Left ventricle myocardium inferior (tissue), 1 donor: ENCODE measurements at places on chromosomes 1 and 21.

- DNase-seq: no peak
Measured at GRCh38 chr1:239025223-239025622, 361.1 kb upstream of the CHRM3 start.

GRCh38 chr21:42784276-42784675, 95.1 kb downstream of the WDR4 start:
- DNase-seq: no peak

DNA sequence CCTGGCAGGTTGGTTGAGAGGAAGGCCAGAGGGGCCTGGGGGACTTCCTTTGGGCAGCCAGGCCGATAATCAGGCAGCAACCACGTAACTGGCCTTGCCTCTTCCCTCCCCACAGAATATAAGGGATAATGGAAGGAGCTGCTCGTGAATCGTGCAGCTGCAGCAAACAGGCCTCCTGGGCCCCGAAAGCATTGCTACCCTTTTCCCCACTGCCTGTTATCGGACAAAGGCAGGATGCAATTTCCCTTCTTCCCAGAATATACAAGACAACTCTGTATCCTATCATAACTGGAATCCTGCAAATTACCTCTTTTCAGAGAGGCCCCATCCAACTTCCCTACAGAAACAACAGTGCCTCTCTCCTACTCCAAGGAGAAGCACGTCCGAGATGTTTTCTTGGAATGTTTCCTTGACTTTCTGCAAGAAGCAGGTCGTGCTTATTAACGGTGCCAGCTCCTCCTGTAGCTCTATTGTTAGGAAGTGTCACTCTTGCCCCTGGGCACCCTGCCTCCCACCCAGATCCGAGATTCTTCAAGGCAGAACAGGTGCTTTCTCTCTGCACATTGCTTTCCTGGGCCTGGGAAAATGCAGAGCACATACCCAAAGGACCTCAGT, 106.0 kb upstream of the TIAM1 start:
- DNase-seq: no peak

DNA sequence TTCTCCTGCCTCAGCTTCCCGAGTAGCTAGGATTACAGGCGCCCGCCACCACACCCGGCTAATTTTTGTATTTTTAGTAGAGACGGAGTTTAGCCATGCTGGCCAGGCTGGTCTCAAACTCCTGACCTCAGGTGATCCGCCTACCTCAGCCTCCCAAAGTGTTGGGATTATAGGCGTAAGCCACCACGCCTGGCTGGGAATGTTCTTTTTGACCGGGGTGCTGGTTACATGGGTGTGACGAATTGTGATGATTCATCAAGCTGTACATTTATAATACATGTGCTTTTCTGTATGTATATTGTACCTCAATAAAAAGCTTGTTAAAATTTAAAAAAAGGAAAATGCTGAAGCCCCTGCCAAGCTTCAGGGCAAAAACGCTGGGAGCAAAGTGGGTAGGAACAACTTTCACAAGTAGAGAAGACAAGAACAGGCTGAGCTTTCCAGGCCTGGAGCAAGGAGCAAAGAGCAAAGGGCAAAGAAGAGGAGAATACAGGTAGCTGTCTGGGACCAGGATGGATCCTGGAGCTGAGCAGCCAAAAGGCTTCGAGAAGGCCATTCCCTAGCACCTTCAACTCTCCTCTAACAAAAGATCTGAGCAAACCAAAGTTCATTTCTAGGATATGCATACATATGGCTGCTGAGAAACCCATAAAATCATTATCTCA, 20.5 kb upstream of the YRDC start:
- DNase-seq: no peak

DNA sequence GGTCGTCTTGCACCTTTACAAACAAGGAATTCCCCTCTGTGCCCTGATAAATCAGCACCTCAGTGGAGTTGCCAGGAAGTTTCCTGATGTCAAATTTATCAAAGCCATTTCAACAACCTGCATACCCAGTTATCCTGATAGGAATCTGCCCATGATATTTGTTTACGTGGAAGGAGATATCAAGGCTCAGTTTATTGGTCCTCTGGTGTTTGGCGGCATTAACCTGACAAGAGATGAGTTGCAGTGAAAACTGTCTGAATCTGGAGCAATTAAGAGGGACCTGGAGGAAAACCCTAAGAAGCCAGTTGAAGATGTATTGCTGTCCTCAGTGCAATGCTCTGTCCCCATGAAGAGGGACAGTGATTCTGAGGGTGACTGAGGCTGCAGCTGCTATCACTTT, 38.3 kb downstream of the ZFYVE9 start:
- no peak for DNase-seq

DNA sequence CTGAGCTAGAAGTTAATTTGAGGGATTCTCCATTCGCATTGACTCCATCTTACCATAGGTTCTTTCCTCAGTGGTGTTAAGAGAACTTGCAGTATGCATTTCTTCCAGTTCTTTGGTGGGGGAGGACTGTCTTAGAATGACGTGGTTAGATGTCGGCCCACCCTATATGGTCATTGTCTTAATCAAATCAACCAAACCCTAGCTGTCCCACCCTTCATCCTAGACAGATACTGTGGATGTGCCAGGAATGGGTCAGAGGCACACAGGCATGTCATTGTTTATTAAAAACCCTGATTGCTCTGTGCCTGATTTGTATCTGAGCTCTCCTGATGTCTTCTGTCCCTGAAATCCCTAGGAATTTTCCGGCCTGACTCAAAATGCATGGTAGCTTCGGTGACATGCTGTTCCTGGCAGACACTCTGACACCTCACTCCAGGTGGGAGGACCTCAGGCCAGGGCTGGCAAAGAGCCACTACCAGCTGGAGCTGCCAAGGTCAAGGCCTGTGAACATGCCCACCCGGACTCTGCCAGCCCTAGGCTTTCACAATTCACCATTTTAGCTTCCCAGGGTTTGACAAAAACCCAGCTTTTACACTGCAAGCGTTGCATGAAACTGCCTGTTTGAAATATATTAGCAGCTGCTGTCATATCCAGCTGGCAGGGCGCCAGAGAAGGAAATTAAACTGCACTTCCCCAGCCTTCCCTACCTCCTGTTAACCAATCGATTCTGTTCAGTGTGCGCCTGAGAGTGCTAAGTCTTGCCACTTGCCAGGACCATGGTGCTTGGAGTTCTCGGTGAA, 134.0 kb downstream of the FAM78B start:
- DNase-seq: peak; percentile 16

DNA sequence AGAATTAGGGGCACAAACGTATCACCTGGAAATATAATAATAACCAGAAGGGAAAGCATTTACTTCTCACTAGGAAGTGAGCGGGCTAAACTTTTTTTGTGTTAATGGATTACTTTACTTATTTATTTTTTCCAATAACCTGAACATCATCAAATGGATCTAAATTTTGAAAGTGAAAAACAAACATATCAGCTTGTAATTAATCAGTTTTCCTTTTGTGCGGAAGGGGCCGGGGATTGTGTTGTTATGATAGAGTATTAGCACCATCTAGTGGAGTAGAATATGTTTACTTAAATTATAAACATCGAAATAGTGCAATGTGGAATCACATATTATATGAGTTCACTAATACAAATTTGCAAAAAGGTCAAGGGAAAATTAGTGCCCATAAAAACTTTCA, 9.0 kb downstream of the CFH start:
- no peak for DNase-seq

DNA sequence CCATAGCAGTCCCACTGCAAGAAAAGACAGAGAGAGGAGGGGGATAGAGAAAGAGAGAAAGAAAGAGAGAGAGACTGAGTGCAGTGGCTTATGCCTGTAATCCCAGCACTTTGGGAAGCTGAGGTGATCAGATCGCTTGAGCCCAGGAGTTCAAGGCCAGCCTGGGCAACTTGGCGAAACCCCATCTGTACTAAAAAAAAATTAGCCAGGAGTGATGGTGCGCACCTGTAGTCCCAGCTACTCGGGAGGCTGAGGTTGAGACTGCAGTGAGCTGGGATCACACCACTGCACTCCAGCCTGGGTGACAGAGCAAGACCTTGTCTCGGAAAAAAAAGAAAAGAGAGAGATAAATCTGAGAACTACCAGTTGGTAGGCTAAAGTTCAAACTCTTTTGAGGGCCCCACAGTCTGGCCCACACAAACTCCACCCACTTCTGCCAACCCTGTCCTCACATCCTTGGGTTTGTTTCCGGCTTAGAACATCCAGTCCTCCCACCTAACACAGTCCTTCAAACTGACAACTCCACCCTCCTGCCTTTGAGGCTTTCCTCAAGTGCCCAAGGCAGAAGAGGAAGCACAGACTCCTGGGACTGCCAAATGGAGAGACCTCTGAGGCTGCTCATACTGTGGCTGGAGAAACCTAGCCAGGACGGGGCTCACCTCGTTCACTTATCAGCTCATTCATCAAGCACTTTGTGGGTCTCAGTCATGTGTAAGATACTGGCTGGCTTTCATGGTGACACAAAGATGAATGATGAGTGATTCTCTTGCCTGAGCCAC, 20.1 kb downstream of the TFAP2E start:
- DNase-seq: no peak

DNA sequence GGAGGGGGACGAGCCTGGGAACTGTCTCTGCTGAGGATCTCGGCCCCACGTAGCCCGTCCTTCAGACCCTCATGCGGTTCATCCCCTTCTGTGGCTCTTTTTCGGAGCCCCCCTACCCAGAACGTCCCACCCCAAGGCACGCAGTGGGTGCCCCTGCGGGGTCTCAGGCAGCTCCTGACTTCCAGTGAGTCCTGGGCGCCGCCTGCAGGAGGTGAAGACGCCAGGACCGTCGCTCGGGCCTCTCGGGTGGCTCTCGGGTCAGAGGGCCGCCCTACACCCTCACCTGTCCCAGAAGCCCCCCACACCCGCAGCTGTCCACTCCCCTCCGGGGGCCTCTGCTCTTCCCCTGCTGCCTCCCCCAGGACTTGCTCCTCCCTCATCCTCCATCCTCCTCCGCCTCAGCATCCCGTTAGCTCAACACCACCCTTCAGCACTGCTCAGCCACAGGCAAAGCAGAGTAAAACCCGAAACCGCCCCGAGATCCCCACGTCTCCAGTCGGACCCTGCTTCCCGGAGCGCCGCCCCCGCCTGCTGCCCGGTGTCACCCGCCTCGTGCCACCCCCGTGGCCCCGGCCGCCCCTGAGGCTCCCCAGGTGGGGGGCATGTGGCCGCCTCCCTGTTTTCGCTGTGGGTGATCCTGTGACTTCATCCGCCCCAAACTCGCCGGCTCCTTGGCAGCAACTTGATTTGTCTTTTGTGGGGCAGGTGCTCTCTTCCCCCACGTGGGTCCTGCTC, 13.3 kb upstream of the POFUT2 start:
- peak; percentile 22 for DNase-seq

DNA sequence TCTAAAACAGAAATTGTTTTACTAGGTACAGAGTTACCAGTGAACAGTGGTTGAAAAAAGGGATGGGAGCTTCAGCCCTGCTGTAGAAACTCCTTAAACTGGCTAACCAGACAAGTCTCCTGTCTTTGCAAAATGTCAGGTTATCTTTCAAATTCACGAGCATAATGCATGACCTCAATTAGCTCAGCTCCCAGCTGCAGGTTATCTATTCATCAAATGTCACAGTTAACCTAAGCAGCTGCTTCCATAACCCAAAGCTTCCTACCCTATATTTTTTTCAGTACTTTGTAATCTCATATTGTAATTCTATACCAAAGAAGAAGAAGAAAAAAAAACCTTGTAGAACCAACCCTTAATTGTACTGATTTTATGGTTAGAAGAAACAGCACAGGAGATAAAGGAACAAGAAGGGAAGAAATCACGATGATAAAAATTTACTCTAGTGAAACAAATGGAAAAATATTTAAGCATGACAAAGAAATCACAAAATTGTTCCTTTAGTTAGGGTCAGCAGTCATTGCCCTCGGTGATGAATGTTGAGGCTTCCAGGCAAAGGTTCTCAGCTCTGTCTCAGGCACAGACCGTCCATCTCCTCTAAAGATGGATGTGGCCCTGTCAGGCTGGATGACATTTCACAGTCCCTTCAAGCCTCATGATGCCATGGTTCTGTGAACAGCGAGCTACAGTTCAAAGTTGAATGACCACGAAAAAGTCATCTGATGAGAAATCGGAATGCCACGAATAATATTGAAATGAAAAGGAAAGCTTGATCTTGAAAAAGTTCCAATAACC, 95.9 kb downstream of the PLD5 start:
- no peak for DNase-seq

DNA sequence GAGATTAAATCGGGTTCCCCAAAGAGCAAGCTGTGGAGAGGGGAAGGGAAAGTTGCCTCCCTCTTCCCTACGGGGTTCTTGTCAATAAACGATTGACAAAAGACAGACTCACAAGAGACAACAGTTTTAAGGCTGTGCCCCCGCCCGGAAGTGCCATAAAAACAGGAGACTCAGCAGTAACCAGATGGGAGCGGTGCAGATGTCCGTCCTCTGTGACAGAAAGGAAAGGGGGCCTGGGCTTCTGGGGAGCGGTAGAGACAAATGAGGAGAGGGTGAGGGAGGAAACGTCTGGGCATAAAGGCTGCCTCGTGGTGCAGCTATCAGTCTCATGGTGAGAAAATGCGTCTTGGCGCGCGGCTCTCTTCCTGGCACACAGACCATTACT, 5.9 kb downstream of the TP73 start:
- no peak for DNase-seq

GRCh38 chr1:185291652-185292051, 25.4 kb downstream of the IVNS1ABP start:
- no peak for DNase-seq

DNA sequence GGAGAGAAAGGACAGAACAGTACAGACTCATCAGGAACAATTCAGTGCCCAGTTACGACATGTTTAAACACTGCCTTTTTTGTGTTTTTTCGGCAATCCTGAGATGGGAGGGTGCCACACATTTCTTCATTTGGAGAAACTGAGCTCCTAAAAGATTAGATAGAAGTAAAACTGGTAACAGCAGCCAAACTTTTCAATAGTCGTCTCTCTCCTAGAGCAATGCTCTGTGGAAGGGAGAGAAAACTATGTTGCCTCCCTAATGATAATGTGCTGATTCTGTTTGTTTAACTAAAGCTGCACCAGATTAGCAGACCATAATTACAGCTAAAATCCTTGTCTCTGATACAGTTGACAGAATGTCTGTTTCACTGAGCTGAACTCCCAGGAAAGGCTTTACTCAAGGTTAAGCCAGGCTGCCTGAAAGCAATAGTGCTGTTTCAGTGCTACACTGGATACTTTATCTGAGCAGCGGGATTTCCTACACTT, 76.2 kb upstream of the CXADR start:
- no peak for DNase-seq

- no peak for DNase-seq
Measured at GRCh38 chr21:34845521-34846451, 177.0 kb downstream of the CLIC6 start.

GRCh38 chr1:168202941-168203654, 22.7 kb upstream of the SFT2D2 start:
- no peak for DNase-seq

DNA sequence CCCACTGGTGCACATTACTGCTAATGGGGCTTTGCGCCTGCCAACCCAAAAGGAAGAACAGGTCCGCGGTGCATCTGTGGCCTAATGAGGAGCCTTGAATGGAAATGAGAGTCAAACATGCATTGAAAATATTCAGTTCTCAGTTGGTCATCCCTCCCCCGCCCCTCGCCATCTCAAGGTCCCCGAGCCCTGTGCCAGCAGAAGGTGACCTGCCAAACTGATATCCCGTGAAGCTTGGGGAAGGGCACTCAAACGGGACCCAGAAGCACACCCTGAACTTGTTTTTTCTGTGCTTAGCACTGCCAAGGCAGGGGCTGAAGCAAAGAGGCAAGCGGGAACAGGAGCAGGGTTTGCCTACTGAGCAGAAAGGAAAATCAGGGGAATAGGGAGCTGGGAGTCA, 67.9 kb upstream of the ZNF648 start:
- DNase-seq: no peak

- no peak for DNase-seq
Measured at GRCh38 chr1:96978444-96978843, 256.9 kb downstream of the PTBP2 start.
